ENCODE measurements at places on chromosomes 7 and 10.

DNA sequence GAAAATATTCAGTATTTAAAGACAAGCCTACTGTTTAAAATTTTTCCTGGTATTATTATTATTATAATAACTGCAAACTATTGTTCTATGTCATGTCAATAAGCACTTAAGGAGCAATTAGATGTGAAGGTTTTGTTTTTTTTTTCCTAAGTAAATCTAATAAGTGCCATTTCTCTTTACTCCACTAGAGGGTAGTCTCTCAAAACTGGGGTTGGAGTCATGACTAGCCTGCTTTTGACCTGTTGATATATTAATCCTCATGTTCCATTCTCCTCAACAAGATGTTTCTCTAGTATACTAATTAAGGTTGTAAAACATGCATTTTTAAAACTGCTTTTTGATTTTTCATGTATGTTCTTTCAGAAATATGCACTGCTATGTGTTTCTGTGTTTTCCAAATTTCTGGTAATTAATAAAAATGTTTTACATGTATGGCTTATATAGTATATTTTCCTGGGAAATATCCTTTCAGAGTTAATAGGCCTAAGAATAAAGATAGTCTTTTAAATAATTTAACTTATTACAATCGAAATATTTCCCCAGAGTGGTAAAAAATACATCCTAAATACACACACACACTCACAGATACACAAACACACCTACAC is 1.0 kb upstream of the LRRN3 start:
- no peak for DNase-seq

DNA sequence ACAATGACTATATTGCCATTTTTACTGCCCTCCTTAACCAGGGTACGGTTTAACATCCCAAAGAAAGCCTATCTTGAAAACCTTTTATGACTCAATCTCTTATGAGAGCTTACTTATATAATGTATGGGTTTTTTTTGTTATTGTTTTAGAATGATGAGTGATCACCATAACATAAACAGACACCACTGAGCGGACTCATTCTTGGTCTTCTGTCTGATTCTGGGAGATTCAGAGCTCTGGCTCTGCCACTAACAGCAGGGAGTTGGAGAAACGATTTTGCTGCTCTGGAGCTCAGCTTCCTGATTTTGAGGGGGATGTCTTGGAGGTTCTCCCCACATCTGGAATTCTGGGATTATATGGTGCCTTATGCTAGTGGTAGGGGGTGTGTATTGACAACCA is 244.1 kb downstream of the FRMD4A start:
- DNase-seq: no peak

DNA sequence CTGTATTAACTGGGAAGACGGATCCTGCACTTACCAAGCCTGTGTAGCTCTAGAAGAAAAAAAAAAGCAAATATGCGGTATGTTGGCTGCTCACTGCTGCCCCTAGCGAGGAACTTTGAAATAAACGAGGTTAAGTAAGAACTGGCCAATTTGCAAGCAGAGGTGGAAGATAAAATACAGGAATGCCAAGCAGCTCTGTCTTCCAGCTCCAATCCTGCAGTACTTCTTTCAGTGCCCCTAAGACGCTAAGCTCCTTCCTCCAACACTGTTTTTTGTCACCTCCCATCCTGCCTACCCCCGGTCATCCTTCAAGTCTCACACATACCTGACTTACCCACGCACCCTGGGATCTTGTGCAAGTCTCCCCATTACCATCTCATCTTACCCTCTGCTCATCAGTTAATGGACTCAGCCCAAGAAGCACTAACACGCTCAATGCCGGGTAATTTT is 809 bp downstream of the C10orf143 start:
- peak; percentile 39 for DNase-seq

- no peak for DNase-seq
Measured at GRCh38 chr10:86556532-86556931, 34.9 kb upstream of the WAPL start.

DNA sequence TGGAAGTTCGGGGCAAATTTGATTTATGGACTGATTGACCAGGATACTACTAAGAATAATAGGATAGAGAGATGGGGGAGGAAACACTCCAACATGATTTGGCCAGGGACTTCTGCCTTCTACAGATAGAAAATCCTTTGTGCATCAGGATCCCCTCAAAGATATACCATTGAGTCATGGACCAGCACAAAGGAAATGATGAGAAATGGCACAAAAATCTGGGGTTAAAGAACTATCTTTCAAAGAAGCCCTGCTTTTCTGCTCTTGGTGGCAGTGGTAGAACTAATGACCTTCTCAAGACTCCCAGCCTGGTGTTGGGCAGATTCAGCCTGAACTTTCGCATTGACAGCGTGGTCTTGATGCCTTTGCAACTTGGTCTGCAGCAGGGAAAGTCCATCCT is 27.6 kb upstream of the LAMB1 start:
- no peak for DNase-seq

GRCh38 chr10:84588971-84589370 is 260.6 kb downstream of the CCSER2 start:
- DNase-seq: no peak
